Activated T-helper 17 cell treated with anti-CD3 and anti-CD28 coated beads, Interleukin-2, amount 50 U/mL, for 72 hours (primary cell): ENCODE measurements at places on chromosomes 1 and 21. TPM values are rescaled to one million over a fixed set of nuclear protein-coding genes. Genes with fewer than 3 reads are reported as not detected.
A peak's percentile ranks its signal among the peaks of the same experiment; 100 is the strongest.

- H3K4me1 ChIP-seq = peaks cover 79% of the 10 kb centered on the region
- peak overlapping the region; percentile 31 for H3K4me3 ChIP-seq
- peak; percentile 37 for ATAC-seq
- H3K36me3 ChIP-seq = peaks cover 53% of the 10 kb centered on the region
- H3K27me3 ChIP-seq = no peaks in the 10 kb centered on the region
Measured at GRCh38 chr1:19450811-19451515, 34.4 kb downstream of the CAPZB start.

DNA sequence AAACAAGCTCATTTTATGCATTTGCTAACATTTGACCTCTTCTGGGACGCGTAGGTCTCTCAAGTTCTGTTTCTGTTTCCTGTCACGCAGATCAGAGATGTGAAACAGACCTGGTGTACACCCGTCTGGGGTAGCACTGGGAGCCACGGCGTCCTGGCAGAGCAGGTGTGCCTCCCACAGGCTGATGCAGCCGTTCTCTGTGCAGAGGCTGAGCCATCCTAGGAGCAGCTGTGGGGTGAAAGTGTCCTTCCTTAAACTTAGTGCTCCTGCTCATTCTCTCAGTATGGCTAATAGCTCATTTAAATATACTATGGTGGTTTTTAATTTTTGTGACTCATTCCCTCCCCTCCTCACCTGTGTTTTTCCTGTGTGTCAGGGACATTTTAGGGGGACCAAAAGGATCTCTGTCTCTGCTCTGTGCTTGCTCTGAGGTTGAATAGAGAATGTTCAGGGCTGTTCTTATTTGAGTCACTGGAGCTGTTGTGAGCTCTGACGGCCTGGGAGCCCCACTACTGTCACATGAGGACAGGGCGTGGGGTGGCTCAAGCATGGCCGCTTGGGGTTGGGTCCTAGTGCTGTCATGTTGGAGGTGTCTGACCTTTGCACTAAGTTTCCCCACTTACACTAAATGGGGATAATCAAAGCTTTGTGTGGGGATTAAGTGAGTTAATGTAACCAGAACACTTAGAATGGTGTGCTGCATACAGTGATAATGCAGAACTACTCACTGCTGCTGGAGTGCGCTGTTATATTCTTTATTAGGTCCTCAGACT lies 43.0 kb downstream of the GALNT2 start:
- peaks cover 44% of the 10 kb centered on the region for H3K4me1 ChIP-seq
- H3K36me3 ChIP-seq = peaks cover 40% of the 10 kb centered on the region
- H3K4me3 ChIP-seq = peak overlapping the region; percentile 43
- H3K27me3 ChIP-seq = no peaks in the 10 kb centered on the region
- H3K27ac ChIP-seq = peak overlapping the region; percentile 80
- ATAC-seq = peak; percentile 86

CIART gene
- 3.7 TPM for total RNA-seq

DNA sequence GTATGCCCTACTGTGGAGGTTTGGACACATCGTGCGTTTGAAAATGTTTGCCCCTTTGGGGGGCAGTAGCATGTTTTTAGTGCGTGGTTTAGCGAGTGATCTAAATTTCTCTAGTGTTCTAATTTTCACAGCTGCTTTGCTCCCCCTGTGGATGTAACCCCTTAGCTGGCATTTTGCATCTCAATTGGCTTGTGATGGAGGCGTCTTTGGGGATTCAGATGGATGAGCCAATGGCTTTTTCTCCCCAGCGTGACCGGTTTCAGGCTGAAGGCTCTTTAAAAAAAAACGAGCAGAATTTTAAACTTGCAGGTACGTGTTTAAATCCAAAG lies 836 bp downstream of the CDC7 start:
- ATAC-seq = peak; percentile 27
- H3K36me3 ChIP-seq = peaks cover 39% of the 10 kb centered on the region
- H3K4me1 ChIP-seq = peaks cover 13% of the 10 kb centered on the region
- no peak overlapping the region for H3K4me3 ChIP-seq
- no peaks in the 10 kb centered on the region for H3K27me3 ChIP-seq

GRCh38 chr1:53892911-53893310 lies 1.1 kb upstream of the DIO1 start:
- H3K4me3 ChIP-seq = no peak overlapping the region
- H3K36me3 ChIP-seq = no peaks in the 10 kb centered on the region
- no peak for ATAC-seq
- H3K27ac ChIP-seq = no peak overlapping the region
- H3K4me1 ChIP-seq = peaks cover 16% of the 10 kb centered on the region
- H3K27me3 ChIP-seq = no peaks in the 10 kb centered on the region

- no peaks in the 10 kb centered on the region for H3K27me3 ChIP-seq
- no peak for ATAC-seq
- no peaks in the 10 kb centered on the region for H3K4me1 ChIP-seq
- H3K27ac ChIP-seq = no peak overlapping the region
- no peaks in the 10 kb centered on the region for H3K36me3 ChIP-seq
Measured at GRCh38 chr1:36208978-36209703, 15.1 kb upstream of the THRAP3 start.

DNA sequence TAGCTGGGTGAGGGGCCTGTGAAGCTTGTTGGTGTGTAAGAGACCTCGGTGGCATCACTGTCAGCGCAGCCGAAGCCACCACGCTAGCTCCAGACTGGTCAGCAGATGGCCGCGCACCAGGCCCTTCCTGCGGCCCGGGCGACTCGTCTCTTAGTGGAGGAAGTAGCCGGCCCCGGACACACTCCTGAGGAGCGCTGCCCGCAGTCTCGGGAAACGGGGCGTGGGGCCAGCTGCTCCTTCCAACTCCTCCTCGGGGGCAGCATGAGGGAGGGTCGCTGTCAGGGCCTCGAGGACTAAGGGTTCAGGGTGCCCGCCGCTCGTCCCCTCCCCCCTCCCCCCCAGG lies 20.4 kb downstream of the H3-3A start:
- peaks cover 4% of the 10 kb centered on the region for H3K4me1 ChIP-seq
- H3K36me3 ChIP-seq = no peaks in the 10 kb centered on the region
- H3K4me3 ChIP-seq = peak overlapping the region; percentile 81
- peak; percentile 47 for ATAC-seq
- peak overlapping the region; percentile 79 for H3K27ac ChIP-seq

DNA sequence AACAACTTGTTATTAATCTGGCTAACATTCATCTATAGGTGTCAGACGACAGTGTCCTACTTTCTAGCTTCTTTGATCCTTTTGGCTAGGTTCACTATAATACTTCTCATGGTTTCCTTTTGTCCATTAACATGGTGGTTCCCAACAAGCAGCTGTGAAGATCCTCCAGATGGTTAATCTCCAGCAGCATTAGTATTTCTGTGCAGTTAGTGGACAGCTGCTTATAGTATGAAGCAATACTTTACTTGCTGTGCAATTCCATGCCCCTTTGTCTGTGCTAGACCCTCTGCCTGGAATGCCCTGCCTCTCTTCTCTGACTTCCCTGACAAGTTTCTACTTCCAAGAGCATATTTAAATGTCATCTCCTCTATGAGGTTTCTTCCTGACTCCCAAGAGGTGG lies 41.7 kb upstream of the ARHGAP29 start:
- no peaks in the 10 kb centered on the region for H3K36me3 ChIP-seq
- no peaks in the 10 kb centered on the region for H3K4me1 ChIP-seq
- no peak overlapping the region for H3K4me3 ChIP-seq
- no peak overlapping the region for H3K27ac ChIP-seq

DNA sequence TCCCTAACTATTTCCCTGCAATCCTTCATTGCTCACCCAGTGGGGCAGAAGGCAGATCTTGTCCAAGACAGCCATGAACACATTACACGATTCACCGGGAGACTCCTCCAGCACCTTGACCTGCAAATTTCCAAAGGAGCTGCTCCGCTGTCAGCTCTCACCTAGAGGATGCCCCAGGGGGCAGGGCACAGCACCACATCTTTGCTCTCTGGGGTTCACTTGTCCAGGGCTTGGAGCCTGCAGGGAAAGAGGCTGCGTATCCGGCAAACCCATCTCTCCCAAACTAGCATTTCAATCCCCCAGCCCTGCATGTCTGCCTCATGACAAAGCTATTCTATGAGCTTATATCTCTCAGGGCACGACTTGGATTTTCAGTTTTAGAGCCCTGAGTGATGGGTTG lies 35.1 kb upstream of the OLIG2 start:
- peaks cover 33% of the 10 kb centered on the region for H3K27me3 ChIP-seq
- no peak overlapping the region for H3K4me3 ChIP-seq
- ATAC-seq = no peak
- H3K27ac ChIP-seq = no peak overlapping the region
- no peaks in the 10 kb centered on the region for H3K4me1 ChIP-seq
- H3K36me3 ChIP-seq = no peaks in the 10 kb centered on the region

RAB3B gene
- 0.26 TPM for total RNA-seq

USH2A gene
- total RNA-seq = not detected

DNA sequence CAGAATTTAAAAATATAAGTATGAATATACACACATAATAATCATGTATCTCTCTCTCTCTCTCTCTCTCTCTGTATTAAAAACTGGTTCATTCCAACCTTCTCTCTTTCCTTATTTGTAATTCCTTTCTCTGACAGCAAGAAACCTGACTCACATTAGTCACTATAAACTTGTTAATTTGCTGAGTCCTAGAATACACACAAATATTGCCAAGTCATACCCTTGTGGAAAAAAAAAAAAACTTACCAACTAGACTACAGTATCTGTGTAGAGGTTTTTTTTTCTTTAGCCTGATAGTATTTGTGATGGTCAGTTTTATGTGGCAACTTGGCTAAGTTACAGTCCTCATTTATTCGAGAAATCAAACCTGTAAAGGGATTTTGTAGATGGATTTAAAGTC lies 26.3 kb upstream of the NHLH2 start:
- H3K4me1 ChIP-seq = no peaks in the 10 kb centered on the region
- no peak overlapping the region for H3K27ac ChIP-seq
- no peak for ATAC-seq

MYBPHL gene
- total RNA-seq = not detected

- no peak overlapping the region for H3K27ac ChIP-seq
- no peak for ATAC-seq
- H3K27me3 ChIP-seq = no peaks in the 10 kb centered on the region
- no peaks in the 10 kb centered on the region for H3K36me3 ChIP-seq
- no peak overlapping the region for H3K4me3 ChIP-seq
- H3K4me1 ChIP-seq = no peaks in the 10 kb centered on the region
Measured at GRCh38 chr1:116019653-116020253, 43.4 kb downstream of the SLC22A15 start.

GRCh38 chr1:57464756-57465155 lies 40.9 kb upstream of the DAB1 start:
- H3K27me3 ChIP-seq = peaks cover 19% of the 10 kb centered on the region
- no peaks in the 10 kb centered on the region for H3K4me1 ChIP-seq
- H3K27ac ChIP-seq = no peak overlapping the region
- H3K36me3 ChIP-seq = no peaks in the 10 kb centered on the region
- H3K4me3 ChIP-seq = no peak overlapping the region

GRCh38 chr1:98077691-98078090 lies 156.9 kb upstream of the DPYD start:
- no peak overlapping the region for H3K27ac ChIP-seq
- H3K36me3 ChIP-seq = no peaks in the 10 kb centered on the region
- H3K4me3 ChIP-seq = no peak overlapping the region
- H3K4me1 ChIP-seq = no peaks in the 10 kb centered on the region
- H3K27me3 ChIP-seq = no peaks in the 10 kb centered on the region
